Dorsolateral prefrontal cortex (tissue), 122 donors: ENCODE measurements at places on chromosomes 11 and 22. TPM values are rescaled to one million over a fixed set of nuclear protein-coding genes. Genes with fewer than 3 reads are reported as not detected.

THY1 gene
- total RNA-seq = 694 TPM

BEST1 gene
- 34.3 TPM for total RNA-seq

RTN4R gene
- total RNA-seq = 43.7 TPM

OVCH2 gene
- total RNA-seq = not detected

CSNK2A3 gene
- 5.4 TPM for total RNA-seq

DNA sequence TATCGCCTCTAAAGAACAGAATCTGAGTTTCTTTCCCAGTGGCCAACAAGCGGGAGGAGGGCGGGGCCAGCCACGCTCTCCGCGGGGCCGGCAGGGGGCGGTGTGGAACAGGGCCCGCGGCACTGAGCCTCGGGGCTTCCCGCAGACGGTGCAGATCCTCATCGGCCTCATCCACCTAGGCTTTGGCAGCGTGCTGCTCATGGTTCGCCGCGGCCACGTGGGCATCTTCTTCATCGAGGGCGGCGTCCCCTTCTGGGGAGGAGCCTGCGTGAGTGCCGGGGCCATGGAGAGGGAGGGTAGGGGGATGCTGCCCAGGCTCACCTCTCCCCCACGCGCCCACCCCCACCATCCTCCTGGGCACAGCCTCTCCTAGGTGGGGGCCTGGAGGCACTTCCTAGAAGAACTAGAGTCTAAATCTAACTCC, 10.7 kb downstream of the MS4A15 start:
- peak; percentile 9 for DNase-seq

GRCh38 chr11:77580712-77581337, 8.9 kb upstream of the AQP11 start:
- no peak for DNase-seq

GRCh38 chr22:26325641-26326040, 103.4 kb upstream of the ASPHD2 start:
- DNase-seq = no peak

GRCh38 chr11:117843666-117844484, 19.3 kb upstream of the FXYD2 start:
- peak; percentile 90 for DNase-seq

DNA sequence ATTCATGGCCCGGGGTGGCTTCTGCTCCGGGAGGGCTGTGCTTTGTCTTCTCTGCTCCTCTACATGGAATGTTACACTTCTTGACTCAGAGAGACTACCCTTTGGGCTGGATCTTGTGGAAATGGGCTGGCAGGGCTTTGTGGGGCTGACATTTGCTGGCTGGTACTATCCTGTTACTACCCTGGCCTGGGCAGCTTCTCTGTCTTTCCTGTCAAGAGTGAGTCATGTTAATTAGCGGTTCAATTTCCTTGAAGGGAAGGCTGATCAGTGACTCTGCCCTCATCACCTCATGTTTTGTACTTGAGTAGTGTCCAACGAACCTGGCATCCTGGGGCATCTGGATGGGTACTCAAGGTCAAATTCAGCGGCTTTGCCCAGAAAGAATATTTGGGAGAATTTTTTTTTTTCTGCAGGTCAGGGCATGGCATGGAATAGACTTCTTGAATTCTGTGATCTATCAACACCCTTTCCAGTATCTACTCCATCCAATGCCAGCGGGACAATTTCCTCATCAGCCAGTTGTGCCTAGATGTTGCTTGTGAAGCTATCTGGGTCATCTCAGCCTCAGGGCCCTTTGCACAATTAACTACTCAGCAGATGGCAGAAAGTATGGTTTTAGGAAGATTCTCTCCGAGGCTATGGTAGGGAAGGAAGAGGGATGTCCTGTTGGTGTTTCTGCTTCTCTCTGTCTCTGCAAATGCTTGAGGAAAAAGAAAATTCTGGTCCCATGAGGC, 140.5 kb upstream of the PLET1 start:
- DNase-seq = no peak

DNA sequence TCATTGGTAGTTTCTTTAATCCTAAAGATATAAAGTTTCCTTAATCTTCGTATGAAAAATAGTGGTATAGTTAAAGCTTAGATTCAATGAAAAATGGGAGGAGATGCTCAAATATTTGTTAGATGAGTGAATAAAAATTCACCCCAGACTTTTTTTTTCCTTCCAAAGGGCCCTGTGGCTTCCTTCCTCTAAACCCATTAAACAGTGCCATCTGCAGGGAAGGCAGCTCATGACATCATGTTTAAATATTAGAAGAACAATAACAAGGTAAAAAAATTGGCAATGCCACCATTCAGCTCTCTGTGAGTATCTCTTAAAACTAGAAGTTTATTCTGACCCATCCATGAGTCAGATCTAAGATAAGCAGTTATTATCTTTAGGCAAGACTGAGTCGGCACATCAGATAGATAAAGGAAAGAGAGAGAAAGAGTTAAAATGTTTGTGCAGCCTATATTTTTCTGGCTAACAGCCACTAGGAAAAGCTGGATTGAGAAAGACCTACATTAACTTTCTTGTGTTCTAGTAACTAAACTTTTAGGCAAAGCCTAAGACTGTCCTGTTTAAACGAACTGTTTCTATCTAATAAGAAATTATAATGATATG, 19.1 kb upstream of the OOSP1 start:
- DNase-seq = no peak

DNA sequence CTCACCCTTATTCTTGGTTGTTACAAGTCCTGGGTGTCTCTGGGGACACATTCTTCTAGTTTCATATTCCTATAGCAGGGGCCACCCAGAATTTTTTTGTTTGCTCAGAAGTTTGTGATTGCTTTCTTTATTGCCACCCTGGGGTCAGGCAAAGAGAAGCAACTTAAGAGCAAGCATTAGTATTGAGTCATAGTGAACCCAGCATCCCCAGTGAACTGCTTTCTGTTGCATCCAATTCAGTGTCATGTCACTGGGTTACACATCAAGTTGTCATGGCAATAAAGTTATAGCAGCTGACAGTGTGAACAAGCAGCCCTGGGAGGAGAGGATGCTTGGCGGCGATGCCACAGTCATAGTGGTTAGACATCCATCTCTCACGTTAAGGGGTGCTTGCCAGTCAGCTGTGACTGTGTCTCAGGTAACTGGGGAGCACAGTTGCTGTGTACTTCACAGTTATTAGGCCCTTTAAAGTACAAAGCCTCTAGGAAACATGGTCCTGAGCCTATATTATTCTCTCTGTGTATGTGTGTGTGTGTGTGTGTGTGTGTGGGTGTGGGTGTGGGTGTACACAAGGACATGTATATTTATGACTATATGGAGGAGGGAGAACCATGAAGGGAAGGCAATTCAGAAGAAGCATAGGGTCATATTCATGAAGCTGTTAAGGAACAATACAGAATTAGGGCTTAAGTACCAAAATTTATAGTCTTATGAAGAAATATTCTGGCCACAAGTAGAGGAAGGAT, 52.5 kb downstream of the TRIM44 start:
- no peak for DNase-seq

- no peak for DNase-seq
These were observed 16.1 kb downstream of the XRRA1 start for GRCh38 chr11:74932797-74933196.

- peak; percentile 41 for DNase-seq
These were observed 72.6 kb downstream of the HIPK3 start for GRCh38 chr11:33329705-33330329.

DNA sequence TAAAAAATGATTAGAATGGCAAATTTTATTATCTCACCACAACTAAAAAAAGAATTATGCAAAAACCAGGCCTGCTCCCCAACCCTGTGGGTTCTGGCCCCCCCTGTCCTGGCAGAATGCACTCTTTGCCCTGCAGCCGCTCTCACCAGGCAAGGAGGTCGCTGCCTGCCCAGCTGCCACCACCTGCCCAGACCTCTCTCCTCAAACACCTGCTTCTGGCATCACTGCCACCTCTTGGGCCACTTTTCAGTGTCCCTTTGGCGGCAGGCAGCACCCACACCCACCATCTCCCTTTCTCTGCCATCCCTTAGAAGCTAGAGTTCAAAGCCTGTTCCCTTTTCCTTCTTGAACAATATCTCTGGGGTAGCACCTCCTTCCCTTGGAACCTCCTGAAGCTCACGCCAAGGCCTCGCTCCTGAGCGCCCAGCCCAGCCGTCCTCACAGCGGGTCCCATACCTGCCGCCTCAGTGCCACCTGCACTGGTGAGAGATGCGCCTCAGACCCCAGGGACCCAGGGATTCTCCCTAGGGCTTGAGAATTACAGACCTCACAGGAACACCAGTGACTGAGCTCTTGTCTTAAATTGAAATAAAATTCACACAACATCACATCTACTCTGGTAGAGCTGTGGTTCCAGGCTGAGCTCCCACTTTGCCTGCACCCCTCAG, 44.6 kb downstream of the SGSM3 start:
- DNase-seq = no peak

DNA sequence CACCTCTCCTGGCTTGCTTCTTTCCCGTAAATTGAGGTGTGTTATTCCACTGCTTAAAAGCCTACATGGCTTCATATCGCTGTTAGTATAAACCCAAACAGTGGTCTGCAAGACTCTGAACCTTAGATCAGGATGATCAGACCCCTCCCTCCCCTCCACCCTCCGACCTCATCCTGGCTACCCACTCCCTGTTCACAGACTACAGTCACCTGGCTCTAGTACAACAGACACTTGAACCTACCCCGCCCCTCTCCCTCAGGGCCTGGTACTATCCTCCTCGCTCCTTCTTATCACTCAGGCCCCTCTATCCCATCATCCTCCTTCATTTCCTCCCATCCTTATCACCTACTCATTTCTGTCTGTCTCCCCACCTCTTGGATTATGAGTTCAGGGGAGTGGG, 20.1 kb downstream of the PTPRJ start:
- DNase-seq = no peak

GRCh38 chr11:109048098-109048497, 373.9 kb upstream of the C11orf87 start:
- DNase-seq = no peak

GRCh38 chr22:46996595-46997310, 234.3 kb downstream of the TBC1D22A start:
- no peak for DNase-seq

DNA sequence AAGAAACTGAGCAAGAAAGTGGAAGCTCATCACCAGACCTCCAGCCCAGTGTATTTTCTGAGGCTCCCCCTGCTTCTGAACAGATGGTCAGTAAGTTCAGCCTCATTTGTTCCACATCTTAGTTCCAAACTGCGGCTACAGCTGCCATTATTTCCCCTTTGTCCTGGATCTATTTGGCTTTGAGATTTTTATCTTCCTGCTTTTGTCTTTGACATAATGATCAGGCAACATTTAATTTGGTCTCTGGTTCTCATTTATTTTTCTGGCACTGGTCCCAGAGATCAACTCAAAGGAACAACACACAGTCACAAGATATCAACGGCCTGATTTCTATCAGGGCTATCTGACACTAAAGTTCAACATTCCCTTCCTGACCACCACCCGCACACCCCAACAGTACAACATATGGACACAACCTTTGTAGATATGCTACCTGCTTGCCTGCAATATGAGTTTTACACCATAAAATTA, 137.5 kb downstream of the FAM76B start:
- DNase-seq = no peak

- DNase-seq = no peak
These were observed 5.3 kb downstream of the ADA2 start for GRCh38 chr22:17213976-17214375.

DNA sequence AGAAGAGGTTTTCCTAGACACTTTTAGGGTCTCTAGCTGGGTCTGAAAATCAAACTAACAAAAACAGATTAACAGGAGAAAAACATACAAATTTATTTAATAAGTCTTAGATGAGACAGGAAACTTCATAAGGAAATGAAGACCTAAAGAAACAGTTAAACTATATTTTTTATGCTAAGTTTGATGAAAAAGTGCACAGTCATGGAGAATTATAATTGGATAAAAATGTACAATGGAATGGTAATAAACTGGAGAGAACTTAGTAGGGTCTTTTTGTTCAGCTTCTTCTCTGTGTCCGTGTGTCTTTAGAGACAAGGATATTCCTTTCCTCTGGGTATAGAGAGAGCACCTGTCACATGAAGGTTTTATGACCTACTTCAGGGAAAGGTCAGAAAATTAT, 323.4 kb downstream of the RAB38 start:
- no peak for DNase-seq

DNA sequence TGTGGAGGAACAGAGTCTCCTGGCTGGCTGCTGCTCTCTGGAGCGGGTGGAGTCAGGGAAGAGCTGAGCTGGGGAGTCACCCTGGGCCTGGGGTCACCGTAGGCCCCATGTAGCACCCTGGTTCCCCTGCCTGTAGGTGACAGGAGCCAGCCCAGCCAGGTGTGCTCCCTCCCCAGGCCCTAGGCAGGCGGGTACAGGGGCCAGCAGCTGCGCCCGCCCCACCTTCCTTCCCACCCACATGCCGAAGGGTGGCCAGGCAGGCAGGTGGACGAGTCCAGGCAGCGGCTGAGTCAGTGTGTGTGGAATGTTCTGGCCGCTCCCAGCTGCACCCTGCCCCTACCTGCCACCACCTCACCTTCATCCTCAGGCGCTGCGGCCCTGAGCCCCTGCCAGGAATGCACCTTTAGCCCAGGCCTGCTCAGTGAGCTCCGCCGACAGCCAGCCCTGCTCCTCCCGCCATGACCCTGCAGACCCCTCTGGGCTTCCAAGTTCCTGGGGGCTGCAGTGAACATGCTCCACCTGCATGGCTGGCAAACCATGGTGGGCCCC, 654 bp upstream of the SYT8 start:
- no peak for DNase-seq

GRCh38 chr11:76330651-76331050, 50.3 kb downstream of the THAP12 start:
- DNase-seq = no peak

GRCh38 chr11:96794152-96794551, 404.3 kb downstream of the JRKL start:
- no peak for DNase-seq

GRCh38 chr11:94593030-94593429, 25.9 kb downstream of the PIWIL4 start:
- DNase-seq = no peak

- no peak for DNase-seq
These were observed 24.2 kb downstream of the UBE2L3 start for GRCh38 chr22:21591695-21592094.

DNA sequence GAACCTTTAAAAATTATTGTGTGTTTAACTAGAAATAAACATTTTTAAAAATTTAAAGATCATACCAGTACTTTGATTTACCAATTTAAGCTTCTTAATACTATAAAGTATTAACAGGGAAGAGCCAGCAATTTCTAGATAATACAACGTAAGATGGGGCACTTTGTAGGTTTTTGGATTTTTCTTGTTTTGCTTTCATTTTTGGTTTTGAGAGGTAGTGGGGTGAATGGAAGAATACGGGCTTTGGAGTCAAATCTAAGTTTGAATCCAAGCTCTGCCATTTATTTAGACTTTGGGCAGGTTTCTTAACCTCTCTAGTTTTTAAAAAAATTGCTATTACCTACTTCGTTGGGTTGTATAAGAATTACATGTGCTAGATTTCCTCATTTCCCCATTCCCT, 44.9 kb downstream of the CSTPP1 start:
- DNase-seq = no peak

DNA sequence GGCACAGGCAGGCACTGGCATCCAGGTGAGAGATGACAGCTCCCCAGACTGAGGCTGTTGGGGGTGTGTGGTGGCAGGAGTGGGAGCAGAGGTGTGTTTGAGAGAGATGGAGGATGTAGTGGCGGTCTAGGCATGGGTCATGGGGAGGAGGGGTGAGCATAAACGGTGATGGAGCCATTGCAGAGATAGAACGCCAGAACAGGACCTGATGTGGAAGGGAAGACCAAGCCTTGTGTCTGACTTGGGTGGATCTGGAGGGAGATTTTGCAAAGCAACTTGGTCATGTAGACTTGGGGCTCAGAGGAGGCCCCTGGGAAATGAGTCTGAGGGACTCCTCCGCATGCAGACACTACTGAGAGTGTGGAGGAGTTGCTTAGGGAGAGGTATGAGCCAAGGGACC, 50.0 kb upstream of the CLDN5 start:
- DNase-seq = no peak
